ENCODE measurements at places on chromosomes 4 and X.

- DNase-seq = no peak
These were observed 5.8 kb downstream of the CCKAR start for GRCh38 chr4:26484516-26484915.

DNA sequence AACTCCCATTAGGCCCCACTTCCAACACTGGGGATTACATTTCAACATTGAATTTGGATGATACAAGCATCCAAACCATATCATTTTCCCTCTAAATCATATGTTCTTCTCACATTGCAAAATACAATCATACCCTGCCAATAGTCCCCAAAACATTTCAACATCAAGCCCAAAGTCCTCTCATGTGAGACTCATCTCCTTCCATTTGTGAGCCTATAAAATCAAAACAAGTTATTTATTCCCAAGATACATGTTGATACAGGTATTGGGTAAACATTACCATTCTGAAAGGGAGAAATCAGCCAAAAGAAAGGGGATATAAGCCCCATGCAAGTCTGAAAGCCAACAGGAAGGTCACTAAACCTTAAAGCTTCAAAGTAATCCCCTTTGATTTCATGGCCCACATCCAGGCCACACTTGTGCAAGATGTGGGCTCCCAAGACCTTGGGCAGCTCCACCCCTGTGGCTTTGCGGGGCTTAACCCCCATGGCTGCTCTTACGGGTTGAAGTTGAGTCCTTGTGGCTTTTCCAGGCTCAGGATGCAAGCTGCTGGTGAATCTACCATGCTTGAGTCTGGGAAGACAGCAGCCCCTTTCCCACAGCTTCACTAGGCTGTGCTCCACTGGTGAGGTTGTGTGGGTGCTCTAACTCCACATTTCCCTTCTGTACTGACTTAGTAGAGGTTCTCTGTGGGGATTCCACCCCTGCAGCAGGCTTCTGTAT lies 40.6 kb upstream of the SERTM2 start:
- no peak for DNase-seq

DNA sequence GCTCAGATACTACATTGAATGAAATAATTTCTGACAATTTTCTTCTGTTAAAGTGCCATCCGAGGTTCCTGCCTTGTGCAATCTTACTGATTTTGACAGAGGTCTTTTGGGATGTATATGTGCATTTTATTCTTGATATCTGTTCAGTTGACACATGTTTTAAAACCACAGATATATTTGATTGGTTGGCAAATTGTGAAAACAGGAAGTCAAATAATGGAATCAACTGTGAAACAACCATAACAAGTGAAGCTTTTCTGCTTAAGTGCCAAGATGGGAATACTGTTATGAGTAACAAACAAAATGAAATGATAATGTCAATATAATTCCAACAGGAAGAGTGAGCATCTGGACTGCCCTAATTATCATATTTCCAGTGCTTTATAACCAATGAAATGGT lies 84.9 kb upstream of the TET2 start:
- DNase-seq = no peak

DNA sequence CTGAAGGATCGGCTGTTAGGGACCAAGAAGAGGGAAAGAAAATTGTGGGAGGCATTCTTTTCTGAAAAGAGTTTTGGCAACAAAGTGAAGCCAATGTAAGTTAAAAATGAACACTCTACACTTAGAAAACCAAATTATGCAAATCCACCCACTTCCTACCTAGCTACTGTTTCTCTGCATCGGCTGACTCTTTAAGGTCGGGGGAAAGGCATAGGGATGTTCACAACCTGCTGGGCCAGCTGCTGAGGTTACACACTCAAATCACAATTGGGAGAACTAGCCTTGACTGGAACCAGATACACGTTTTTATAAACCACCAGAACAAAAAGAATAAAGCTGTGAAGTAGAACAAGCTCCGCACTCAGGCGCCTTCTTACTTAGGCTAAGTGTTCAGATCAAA lies 165.7 kb downstream of the LDB2 start:
- no peak for DNase-seq

- DNase-seq = no peak
These were observed 242.4 kb downstream of the FRAS1 start for GRCh38 chr4:78299565-78299972.

GRCh38 chr4:16072168-16072567 lies 11.7 kb downstream of the PROM1 start:
- no peak for DNase-seq

DNA sequence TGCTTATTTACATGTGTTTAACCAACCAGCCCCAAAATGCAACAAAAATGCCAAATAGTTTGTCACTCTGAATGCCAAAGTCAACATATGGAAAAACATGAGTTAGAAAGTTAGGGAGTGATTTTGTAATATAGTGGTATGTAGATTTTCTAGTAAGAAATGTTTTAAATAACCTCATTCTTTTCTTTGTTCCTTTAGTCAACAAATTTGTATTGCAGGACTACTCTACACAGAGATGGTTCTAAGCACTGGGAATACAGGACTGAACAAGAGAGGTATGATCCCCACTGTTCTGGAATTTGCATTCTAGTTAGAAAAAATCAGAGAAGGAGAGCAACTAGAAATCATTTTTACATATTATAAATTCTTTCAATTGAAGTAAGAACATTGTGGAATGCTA lies 218.8 kb upstream of the ANXA10 start:
- no peak for DNase-seq

DNA sequence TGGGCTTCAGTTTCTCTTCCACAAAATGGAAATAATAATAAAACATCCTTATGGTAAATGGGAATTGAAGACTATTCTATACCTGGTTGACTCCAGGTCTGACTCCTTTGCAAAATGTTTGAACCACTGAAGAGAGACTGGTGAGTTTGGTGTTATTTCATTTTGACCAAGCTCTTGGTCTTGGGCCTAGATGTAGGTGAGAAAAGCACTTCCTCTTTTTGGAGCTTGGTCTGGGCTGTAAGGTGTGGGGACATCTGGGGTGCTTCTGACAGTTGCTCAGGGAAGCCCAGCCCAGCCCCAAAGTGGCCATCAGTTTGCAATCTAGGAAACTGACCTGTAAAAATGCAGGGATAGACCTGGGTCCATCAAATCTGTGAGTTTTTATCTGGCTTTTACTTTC lies 26.8 kb upstream of the SOD3 start:
- no peak for DNase-seq

DNA sequence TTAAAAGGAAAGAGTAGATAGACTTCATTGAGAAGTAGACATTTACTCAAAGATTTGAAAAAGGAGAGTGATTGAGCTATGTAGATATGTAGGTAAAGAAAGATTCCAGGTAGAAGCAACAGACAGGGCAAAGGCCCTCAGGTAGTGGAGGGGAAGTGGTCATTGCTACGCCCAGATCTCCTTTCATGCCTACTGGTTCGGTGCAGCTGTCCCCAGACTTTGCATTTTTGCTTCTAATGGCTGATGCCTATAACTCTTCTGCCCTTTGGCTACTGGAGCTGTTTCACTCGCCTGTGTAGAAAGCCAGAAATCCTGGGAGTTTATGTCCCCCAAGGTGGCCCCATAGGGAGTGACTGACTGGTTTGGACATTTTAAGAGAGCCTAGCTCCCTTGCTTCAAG lies 16.9 kb upstream of the ARMCX2 start:
- DNase-seq = no peak

DNA sequence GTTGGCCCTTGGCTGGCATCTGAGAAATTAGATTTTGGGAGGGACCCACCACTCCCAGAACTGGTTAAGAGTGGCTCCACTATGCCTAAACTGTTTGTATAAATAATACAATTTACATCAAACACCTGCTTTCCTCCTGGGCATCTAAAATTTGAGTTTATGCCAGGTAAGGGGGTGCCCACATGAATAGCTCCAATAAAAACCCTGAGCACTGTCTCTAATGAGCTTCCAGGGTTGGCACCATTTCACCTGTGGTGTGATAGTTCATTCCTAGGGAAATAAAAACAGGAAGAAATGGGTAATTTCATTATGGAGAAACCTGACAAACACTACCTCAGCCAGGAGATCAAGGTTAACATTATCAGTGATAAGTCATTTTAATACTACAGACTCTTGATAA lies 119.7 kb downstream of the FRYL start:
- no peak for DNase-seq

All from CD4-positive, alpha-beta T cell treated with Interleukin-15 for 1 hour (primary cell).